ENCODE measurements at places on chromosomes 12 and 14.

DNA sequence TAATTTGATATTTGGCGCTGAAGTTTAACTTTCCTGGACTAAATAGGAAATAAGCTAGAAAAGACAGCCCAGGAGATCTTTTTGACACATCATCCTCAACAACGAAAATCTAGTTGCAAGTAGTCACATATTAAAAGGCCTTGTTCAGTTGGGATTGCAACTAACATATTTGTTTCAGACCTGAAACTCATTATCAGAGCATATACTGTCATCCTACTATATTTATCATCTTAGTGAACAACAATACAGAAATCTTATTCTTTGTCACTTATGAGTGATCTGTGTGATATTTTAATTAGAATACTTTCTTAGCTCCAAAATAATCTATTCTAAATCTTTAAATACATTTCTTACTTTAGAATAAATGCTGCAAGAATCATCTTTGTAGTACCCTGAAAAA, 72.1 kb downstream of the ELK3 start:
- DNase-seq: no peak

DNA sequence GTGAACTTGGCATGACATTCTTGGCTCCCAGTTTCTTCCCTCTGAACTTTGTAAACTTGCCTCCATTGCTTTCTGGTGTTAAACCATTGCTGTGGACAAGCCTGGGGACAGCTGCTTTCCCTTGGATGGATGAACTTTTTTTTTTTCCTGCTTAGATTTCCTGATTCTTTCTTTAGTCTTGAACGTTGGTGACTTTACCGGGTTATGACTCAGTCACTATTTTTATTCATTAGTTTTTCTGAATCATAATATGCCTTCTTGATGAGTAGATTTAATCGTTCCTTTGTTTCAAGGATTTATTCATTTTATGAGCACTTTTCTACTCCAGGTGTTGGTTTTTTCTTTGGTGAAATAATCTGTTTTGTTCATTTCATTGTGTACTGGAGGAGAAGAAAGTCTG, 155.0 kb upstream of the RTL1 start:
- no peak for DNase-seq

GRCh38 chr12:109981311-109981710, 14.9 kb downstream of the GIT2 start:
- no peak for DNase-seq

DNA sequence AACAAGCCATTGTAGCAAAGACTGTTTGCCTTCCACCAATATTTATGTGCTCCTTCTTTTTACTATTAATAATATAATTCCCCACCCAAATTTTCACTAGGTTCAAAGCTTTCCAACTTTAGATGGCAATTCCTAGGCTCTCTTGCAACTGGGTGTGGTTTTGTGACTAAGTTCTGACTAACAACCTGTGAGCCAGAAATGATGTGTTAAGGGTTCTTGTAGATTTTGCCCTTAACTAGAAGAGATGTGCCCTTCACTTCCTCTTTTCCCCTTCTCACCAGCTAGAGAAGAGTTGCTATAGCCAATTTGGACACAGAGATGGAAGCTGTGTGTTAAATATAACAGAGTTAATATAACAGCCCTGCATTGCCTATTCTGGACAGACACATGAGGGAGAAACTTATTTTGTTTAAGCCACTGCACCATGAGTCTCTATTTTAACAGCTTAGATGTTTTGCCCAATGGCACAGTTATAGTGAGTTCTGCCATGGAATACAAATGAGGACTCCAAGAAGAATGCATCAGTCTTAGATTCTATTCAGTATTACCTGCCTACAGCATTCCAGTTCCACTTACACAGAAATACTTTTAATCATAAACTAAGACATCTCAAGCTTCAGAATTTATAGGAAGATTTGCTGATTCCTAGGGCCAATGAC, 216.2 kb downstream of the DUSP6 start:
- DNase-seq: no peak

DNA sequence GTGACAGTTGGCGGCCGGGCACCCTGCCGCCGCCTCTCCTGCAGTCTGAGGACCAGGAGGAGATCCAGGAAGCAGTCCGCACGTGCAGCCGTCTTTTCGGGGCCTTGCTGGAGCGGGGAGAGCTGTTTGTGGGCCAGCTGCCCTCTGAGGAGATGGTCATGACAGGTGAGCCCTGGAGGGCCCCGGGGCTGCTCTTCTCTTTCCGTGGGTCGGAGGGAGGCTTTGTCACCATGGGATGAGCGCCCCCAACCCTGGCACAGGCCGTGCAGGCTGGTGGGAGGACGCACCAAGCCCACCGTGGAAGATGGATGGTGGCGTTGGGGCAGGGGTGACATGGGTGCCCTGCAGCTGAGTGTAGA, 532 bp downstream of the NOC4L start:
- DNase-seq: no peak

GRCh38 chr14:74697976-74698375, 14.9 kb downstream of the AREL1 start:
- DNase-seq: no peak

DNA sequence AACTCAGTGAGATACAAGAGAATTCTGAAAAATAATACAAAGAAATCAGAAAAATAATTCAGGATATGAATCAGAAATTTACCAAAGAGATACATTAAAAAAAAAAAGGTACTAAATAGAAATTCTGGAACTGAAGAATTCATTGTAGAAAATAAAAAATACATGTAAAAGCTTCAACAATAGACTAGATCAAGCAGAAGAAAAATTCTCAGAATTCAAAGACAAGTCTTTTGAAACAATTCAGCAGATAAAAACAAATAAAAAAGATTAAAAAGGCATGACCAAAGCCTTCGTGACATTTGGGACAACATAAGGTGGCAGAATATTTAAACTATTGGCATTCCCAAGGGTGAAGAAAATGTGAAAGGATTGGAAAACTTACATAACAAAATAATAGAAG, 133.1 kb upstream of the CNOT2 start:
- no peak for DNase-seq

DNA sequence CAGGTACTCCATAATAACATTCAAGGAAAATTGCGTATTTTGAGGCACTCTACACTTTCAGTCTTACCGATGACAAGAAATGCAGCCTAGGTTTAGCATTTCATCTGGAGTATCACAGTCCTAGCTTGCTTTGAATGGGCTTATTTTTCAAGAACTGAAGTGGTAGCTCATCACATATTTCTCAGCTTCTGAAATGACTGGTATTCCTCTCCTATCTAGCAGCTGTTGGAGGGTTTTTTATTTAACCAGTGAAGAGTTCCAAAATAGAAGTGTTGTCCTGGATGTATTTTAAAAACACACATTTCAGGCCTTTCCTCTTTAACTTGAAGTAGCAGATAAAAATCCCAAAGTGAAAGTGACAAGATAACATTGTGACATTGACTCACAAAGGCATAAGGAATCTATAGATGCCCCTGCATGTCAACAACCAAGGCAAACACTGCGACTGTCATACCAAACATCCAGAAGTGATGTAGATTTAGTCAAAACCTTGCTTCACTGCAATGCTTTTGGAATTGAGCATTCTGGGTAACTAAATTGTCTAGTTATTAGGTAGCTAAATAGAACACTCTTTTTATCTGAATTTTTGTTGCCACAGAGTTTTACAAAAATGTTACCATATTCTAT, 182.2 kb upstream of the FBXO33 start:
- DNase-seq: no peak

DNA sequence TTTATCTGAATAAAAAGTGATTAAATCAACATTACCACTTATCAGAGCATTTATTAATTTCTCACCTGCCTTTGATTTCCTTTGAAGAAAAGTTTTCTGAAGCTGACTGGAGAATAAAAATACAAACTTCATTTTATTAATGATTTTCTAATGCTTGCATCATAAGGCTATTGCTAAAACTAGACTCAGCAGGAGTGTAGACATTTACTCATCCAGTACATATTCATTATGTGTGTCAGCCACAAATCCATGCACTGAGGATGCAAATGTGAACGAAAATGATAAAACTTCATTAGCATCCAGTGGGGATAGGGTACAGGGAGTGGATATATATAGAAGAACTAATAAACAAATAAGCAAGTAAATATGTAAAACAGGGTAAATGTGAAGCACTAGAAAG, 74.6 kb downstream of the SLCO1B3 start:
- DNase-seq: no peak

- DNase-seq: peak; percentile 70
Observed at GRCh38 chr14:103091041-103091882, 3.3 kb upstream of the EXOC3L4 start.

- no peak for DNase-seq
Observed at GRCh38 chr12:1284611-1285010, 293.6 kb downstream of the ERC1 start.

- DNase-seq: no peak
Observed at GRCh38 chr12:74899031-74899829, 310.4 kb downstream of the KCNC2 start.

DNA sequence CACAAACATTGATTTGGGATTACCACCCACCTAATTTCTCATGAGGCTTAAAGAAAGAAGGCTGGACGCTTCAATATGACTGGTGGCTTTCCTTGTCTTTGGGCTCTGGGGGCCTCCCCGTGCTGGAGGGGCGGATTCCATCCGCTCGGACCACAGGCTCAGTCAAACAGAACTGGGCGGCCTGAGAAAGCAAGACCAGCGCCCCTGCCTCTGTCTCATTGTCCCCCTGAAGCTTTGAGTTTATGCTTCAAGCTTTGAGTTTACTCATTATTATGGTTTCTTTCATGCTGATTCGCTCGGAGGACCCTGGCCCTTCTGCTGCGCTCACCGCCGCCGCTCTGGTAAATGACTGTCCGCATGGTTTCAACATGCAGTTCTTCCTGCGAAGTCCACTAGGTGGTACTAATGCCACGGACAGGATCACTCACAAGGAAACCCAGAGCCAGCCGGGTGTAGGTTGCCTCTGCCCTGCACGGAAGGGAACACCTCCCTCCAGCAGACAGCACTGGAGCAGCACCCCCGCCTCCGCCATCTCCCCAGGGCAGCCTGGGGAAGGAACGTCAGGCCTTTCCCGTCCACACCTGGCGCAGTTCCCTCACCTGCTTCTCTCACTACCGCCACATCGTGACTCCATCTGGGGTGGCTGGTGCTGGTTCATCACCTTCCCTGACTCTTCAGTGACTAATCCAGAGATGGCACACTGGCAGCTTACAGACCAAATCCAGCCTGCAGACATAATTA, 13.2 kb upstream of the TIGAR start:
- DNase-seq: no peak

DNA sequence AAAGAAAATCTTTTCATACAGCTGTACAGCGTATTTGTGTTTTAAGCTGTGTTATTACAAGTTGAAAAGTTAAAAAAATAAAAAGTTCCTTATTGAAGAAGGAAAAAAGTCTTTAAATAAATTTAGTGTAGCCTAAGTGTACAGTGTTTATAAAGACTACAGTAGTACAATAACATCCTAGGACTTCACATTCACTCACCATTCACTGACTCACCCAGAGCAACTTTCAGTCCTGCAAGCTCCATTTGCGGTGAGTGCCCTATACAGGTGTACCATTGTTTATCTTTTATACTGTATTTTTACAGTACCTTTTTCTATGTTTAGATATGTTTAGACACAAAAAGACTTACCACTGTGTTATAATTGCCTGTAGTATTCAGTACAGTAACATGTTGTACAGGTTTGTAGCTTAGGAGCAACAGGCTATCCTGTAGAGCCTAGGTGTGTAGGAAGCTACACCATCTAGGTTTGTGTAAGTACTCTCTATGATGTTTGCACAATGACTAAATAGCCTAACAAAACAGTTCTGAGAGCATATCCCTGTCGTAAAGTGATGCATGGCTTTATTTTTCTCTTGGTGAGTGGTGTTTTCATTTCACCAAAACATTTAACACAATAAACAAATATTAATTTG, 275.2 kb downstream of the DACT1 start:
- DNase-seq: no peak

DNA sequence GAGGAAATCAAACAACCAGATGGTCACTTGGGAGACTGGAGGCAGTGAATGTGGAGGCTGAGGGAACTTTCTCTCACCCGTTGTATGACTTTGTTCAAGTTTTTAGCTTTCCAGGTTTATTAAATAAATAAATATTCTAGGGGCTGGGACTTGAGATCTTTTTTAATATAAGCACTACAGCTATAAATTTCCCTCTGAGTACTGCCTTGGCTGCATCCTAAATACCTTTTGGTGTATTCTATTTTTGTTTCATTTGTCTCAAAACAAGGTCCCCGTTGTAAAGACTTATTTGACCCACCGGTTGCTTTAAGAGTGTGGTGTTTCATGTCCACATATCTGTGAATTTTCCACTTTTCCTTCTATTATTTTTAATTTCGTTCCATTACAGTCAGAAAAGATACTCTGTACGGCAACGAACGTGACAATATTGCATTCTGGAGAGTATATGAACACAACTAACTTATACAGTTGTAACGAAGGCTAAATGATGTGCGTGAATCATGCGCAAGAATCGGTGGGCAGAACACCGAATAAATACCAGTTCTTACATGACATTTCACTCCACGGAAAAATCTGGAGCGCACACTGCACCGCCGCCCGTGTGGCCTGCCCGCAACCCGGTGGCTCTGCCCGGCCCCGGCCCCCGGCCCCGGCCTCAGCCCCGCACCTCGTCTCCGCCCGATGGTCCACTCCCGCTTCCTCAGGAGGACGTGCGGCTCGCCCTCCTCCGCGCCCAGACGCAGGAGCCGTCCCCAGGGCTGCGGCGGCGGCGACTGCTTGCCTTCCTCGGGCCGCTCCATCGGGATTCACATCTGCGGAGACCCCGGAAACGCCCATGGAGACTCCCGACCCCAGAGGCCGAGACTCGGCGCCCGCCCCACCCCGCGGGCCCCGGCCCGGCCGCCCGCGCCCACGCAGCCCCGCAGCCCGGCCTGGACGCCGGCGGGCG, 602 bp downstream of the CHFR start:
- no peak for DNase-seq

DNA sequence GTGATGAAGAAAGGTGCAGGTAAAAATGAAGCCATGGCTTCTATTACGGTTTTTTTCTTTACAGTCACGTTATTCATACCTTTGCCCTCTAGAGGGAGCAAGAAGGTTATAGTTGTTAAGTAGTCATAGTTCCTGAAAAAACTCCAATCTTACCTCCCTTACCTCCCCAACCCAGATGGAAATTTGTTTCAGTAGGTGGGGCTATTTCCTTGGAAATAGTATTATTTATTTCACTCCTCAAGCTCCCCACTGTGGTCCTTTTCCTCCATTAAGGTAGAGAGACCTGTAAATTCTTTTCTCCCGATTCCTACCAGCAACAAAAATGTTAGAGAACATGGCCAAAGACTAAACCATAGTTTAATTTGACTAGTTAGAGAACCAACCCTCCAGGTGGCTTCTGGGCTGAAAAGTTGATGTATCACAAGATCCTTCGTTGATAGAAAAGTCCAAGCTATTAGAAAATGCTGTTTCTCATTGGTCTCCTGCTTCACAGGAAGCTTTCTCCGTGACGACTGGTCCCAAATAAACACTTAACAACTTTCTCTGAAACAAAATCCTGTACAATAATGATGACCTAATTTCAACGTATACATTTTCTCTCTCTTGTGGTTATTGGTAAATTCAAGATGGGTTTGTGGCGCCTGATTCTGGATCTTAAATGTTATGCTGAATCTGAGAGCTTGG, 43.5 kb downstream of the TMX1 start:
- no peak for DNase-seq
